ENCODE measurements at places on chromosomes 2 and 18.

DNA sequence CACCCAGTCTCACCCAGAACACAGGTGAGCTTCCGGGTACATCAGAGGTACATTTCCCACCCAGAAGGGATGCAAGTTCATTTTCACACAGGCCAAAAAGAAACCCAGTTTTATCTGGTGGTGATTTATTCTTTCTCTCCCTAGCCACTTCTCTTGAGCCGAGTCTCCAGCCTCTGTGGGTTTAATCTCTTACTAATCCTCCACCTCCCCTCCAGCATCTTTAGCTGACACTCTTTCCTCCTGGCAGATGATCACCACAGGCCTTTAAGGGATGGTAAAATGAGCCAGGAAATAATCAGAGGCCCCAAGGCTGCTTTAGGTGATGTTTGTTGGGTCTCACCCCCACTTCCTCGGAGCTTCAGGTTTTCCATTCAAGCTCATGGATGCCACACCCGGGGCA is 145.7 kb upstream of the DLX2 start:
- DNase-seq, result no peak

GRCh38 chr2:165203689-165204559 is at the start of gene SCN3A:
Gene SCN3A, minus strand, starts transcription at chr2:165204050. Its CDS starts 27,656 bp downstream, at chr2:165176394.
- no peak for DNase-seq

- DNase-seq, result no peak
Observed at GRCh38 chr2:78977661-78978145, 47.8 kb upstream of the REG3G start.

DNA sequence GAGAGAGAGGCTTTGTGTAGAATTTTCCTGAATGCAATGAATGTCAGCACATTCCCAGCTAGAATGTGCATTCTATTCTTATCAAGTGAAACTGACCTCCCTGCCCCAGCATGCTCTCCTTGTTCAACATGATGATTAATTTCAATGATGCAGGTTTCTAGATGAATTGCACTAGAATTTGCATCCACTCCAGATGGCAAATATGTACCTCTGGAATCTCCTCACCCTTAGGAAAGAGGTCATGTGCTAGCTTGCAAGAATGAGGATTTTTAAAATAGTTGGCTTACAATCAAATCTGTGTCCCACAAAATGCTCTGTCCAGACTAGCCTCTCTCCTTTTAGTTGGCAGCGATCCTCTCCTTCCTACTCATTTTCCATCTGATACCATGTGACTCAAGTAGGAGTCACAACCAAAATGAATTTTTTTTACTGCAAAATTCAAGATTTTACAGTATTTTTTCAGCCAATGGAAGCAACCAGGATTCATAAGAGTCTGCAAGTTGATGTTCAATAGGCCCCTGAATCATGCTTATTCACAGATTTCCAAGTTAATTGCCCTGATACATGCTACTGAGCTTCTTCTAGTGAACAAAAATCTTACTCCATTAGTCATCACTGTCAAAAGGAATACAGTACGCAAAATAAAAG is 21.0 kb upstream of the STAT4 start:
- no peak for DNase-seq

DNA sequence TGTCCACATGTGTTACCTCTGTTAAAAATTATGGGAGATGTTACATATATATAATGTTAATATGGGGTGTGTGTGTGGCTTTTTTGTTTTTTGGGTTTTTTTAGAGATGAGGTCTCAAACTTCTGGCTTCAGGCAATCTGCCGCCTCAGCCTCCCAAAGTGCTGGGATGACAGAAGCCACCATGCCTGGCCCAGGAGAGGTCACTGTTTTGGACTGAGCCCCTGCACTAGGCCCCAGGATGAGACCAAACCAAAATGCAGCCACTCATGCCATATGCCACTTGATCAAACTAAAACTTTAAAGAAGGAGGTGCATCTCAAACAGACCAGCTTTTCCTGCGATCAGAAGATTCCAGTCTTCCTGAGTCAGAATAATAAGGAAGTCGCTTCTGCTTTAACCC is 2.5 kb downstream of the ADI1 start:
- no peak for DNase-seq

DNA sequence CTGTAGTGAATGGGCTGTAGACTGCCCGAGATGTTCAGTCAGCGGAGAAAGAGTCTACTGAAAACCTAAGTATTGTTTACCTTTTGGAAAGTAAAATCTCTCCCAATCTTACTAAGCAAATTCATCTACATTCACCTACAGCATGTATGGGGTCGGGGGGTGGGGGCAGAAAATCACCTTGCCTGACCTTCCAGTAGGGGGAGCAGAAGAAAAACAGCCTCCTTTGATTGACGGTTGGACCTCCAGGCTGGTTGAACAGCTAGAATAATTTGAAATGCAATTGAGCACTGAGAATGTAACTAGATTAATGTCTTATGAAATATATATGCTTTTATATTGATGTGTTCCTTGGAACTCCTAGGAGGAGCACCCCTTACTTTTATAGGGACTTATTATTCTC is 10.0 kb downstream of the LRATD1 start:
- DNase-seq, result no peak

DNA sequence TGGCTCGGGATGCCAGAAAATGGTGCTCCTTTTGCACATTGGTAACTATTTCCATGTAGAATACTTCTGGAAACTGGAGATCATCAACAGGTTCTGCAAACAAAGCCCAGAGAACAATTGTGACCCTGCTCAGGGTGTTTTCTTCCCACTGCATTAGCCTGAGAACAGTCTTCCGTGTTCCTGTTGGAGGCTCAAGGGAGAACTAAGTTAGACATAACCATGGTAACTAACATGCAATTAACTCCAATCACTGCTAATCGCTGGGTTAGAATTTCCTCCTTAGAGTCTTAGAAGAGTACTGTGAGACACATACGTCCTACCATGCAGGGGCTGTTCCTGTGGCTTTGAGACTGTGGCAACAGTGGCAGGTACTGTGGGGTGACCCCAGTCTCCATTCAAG is 36.0 kb upstream of the PDIA6 start:
- DNase-seq, result no peak

GRCh38 chr2:161481619-161482018 is 65.5 kb downstream of the TBR1 start:
- DNase-seq, result no peak

- DNase-seq, result no peak
Observed at GRCh38 chr2:217505303-217505702, 497.5 kb downstream of the TNS1 start.

GRCh38 chr2:240672076-240672700 is 10.5 kb downstream of the AQP12B start:
- DNase-seq, result no peak

DNA sequence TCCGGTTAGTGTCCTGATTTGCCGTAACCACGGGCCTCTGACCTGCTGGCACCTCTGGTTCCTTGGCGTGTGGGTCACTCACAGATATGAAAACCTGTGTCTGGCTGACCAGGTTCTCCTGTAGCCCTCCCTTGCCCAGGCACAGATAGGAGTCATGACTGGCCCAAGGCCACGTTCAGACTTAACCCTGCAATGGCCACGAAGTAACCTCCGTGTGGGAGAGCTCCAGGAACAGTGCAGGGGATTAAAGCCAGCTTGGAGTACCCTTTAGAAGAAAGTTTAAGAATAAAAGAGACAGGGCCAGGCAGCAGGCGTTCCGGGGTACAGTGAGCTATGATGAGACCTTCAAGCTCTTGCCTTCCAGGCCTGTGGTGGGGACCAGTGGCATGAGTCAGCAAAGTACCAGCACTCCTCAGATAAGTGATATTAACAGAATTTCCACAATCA is 25.5 kb downstream of the CENPO start:
- no peak for DNase-seq

GRCh38 chr18:33424266-33424946 is 16.1 kb downstream of the CCDC178 start:
- DNase-seq, result no peak

- no peak for DNase-seq
Observed at GRCh38 chr2:96950381-96951124, 35.8 kb downstream of the FAM178B start.

DNA sequence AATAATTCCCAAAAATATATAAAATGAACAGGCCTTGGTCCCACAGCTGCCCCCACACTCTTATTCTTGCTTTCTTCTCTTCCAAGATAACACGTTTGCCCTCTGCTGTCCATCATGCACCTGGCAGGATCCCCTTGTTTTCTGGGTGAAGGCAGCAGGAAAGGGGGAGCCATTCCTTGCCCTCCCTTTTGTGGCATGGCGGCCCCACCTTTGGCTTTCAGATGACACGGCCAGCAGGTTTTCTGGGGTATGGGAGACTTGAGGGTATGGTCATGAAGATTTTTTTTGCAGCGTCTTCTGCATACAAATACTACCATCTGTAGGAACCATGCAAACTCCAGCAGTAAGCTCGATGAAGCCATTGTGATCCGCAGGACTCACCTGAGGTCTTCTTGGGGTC is 118.8 kb downstream of the MAPK4 start:
- DNase-seq, result no peak

GRCh38 chr2:173652767-173653431 is 298.2 kb downstream of the CDCA7 start:
- no peak for DNase-seq

- DNase-seq, result no peak
Observed at GRCh38 chr2:121771976-121772742, 16.7 kb downstream of the TSN start.

DNA sequence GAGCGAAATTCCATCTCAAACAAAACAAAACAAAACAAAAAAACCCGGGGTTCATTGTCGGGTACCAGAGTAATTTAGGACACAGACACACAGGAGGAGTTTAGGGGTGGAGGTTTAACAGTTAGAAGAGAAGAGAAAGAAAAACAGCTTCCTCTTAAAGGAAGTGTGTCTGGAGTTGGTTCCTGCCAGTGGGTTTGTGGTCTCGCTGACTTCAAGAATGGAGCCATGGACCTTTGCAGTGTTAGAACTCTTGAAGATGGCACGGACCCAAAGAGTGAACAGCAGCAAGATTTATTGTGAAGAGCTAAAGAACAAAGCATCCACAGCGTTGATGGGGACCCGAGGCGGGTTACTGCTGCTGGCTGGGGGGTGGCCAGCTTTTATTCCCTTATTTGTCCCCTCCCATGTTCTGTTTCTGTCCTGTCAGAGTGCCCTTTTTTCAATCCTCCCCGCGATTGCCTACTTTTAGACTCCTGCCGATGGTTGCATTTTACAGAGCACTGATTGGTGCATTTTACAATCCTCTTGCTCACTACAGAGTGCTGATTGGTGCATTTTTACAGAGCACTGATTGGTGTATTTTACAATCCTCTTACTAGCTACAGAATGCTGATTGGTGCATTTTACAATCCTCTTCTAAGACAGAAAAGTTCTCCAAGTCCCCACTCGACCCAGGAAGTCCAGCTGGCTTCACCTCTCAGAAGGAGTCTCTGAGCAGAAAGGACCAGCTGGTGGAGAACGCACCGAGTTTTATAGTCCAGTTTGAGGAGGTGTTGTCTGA is 28.7 kb upstream of the ATP8B1 start:
- no peak for DNase-seq

DNA sequence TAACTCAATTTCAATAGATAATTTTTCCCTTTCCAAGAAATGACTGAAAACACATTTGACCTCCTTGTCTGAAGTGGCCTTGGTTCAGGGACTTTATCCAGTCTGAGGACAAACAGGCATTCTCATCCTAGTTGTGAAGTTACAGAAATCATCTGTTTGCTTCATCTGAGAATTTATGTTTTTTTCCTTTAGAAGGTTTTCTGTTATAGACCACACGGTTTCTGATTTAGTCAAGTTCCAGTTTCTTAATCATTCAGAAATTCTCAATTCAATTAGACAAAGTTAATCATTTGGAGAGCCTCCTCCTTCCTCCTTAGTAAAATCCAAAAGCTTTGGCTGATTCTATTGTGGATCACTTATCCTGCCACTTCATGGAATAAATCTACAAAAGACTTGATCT is 60.9 kb downstream of the ICOS start:
- DNase-seq, result no peak

DNA sequence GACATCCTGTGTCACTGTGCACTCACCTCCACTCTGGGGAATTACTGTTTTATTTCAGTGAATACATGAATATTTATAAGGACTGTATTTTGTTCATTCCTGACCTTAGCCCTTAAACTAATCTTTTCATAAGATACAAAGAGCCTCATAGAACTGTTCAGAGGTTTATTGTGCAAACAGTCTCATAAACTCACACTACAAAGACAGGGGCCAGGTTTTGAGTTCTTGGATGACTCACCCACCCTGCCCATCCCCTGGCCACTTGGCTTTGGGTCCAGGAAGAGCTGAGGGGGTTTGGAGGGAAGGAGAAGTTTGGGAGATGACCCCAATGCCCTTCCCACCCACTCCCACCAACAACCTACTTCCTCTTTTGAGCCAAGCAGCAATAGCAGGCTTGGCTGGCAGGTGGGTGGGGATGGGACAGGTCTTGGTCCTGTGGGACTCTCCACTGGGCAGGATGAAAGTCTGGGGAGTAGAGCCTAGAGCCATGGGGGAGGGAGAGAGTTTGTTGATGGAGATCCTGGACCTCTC is 43.1 kb upstream of the IL1R2 start:
- DNase-seq, result no peak

- no peak for DNase-seq
Observed at GRCh38 chr2:128306931-128307460, 11.7 kb downstream of the HS6ST1 start.

GRCh38 chr18:34911661-34912384 is 129.4 kb upstream of the MAPRE2 start:
- no peak for DNase-seq

GRCh38 chr2:165443511-165443910 is 26.0 kb upstream of the CSRNP3 start:
- no peak for DNase-seq

DNA sequence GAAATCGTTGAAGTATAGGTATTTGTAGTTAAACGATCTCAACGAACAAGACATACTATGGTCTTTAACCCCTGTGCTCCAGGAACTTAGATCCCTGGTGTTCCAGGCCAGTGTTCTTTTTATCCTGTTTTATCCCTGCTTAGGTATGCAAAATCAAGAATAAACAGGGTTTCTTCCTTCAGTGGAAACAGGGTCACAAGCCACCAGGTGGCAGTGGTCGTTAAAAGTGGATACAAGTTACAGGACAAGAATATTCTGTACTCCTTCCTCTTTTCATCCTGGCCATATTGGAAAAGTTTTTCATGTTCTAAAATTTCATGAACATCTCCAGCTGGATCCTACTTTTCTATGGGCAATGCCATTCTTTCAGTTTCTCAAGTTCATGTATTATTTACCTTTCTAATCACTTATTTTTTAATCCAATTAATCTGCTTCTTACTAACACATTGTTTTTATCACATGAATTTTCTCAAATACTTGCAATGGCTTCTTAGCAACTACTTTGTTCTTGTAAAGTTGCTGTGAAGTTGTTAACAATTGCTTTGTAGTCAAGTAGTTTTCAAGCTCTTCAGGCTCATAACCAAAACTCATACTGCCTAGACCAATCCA is 16.4 kb upstream of the HNMT start:
- no peak for DNase-seq

Data from activated naive CD4-positive, alpha-beta T cell (primary cell).